Esophagus muscularis mucosa (tissue), 4 donors: ENCODE measurements at places on chromosomes 13 and 19. TPM values are rescaled to one million over a fixed set of nuclear protein-coding genes. Genes with fewer than 3 reads are reported as not detected.

DNA sequence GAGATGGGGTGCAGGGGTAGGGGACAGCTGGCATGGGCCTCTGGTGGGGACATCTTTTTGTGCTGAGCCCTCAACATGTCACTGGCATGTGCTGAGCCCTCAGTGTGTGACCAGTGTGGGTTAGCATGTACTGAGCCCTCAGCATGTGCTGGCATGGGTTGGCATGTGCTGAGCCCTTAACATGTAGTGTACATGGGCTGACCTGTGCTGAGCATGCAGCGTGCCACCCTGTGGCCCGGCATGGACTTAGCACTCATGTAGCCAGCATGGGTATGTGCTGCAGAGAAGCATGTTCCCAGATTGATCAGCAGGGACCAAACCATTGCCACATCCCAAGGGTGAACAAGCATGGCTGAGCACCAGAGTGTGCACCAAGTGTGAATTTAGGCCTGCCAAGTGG is 11.5 kb downstream of the HIPK4 start:
- no peak for DNase-seq

The S1PR4 gene
- total RNA-seq, result 5.5 TPM

The RGS9BP gene
- 5.5 TPM for total RNA-seq

The HIPK4 gene
- total RNA-seq, result 0.33 TPM

The CYP4F22 gene
- not detected for total RNA-seq

The RYR1 gene
- total RNA-seq, result 0.99 TPM
